ENCODE measurements at places on chromosomes 3 and 15. TPM values are rescaled to one million over a fixed set of nuclear protein-coding genes. Genes with fewer than 3 reads are reported as not detected.

- no peaks in the 10 kb centered on the region for H3K36me3 ChIP-seq
- no peak overlapping the region for H3K27ac ChIP-seq
- no peak overlapping the region for H3K4me3 ChIP-seq
- no peaks in the 10 kb centered on the region for H3K27me3 ChIP-seq
- no peaks in the 10 kb centered on the region for H3K4me1 ChIP-seq
Observed at GRCh38 chr3:189724356-189724755, 93.2 kb downstream of the TP63 start.

DNA sequence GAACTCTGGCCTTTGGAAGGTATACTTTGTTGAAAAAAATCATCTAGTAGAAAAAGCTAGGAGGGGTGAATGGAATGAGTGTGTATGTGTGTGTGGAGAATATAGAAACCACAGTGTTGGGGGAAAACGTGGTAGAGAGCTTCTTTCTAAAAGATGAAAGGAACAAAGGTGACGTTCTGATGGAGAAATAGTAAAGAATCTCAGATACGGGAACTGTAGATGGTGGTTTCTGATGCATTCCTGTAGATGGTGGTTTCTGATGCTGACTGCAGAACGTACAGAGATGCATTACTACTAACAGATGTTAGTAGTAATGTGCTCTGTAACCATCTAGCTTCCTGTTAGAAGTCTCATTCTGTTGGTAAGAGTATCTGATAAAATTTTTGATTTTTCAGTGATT is 60.2 kb downstream of the VPS8 start:
- peak overlapping the region; percentile 36 for H3K27ac ChIP-seq
- peaks cover 5% of the 10 kb centered on the region for H3K4me1 ChIP-seq
- H3K27me3 ChIP-seq, result no peaks in the 10 kb centered on the region
- H3K36me3 ChIP-seq, result peaks cover 10% of the 10 kb centered on the region
- no peak overlapping the region for H3K4me3 ChIP-seq
- DNase-seq, result peak; percentile 4

GRCh38 chr15:69685512-69686452 is 233.2 kb downstream of the RPLP1 start:
- H3K27ac ChIP-seq, result no peak overlapping the region
- no peak overlapping the region for H3K4me3 ChIP-seq
- no peak for DNase-seq
- peaks cover 15% of the 10 kb centered on the region for H3K36me3 ChIP-seq
- peaks cover 10% of the 10 kb centered on the region for H3K4me1 ChIP-seq

- DNase-seq, result no peak
- no peaks in the 10 kb centered on the region for H3K36me3 ChIP-seq
- H3K27ac ChIP-seq, result no peak overlapping the region
- H3K27me3 ChIP-seq, result no peaks in the 10 kb centered on the region
- no peak overlapping the region for H3K4me3 ChIP-seq
- H3K4me1 ChIP-seq, result no peaks in the 10 kb centered on the region
Observed at GRCh38 chr3:23096041-23096440, 107.1 kb upstream of the UBE2E2 start.

GRCh38 chr3:139448104-139448503 is 28.2 kb downstream of the RBP2 start:
- H3K4me3 ChIP-seq, result no peak overlapping the region
- H3K36me3 ChIP-seq, result no peaks in the 10 kb centered on the region
- H3K27ac ChIP-seq, result no peak overlapping the region
- no peaks in the 10 kb centered on the region for H3K27me3 ChIP-seq
- DNase-seq, result no peak

DNA sequence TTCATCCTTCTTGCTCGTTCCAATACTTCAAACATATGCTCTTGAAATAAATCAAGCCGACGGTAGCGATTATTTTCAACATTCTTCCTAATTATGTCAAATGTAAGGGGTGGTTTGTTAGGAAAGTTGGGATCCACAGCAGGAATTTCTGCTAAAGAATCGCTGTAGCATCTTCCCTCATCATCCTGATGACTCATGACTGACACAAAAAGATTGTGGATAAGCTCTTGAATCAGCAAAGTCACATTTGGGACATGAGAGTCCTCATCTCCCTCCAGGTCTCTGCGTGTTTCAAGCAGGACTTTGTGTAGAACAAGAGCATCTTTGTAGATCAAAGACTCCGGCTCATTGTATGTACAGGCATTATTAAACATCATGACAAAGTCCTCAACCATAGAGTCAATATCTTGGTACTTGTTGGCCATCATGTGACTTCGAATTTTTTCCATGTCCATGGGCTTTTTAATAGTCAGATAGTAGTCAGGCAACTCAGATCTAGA is 73.0 kb downstream of the UQCC5 start:
- DNase-seq, result no peak
- H3K27me3 ChIP-seq, result no peaks in the 10 kb centered on the region
- peaks cover 3% of the 10 kb centered on the region for H3K4me1 ChIP-seq
- no peak overlapping the region for H3K27ac ChIP-seq
- no peak overlapping the region for H3K4me3 ChIP-seq

DNA sequence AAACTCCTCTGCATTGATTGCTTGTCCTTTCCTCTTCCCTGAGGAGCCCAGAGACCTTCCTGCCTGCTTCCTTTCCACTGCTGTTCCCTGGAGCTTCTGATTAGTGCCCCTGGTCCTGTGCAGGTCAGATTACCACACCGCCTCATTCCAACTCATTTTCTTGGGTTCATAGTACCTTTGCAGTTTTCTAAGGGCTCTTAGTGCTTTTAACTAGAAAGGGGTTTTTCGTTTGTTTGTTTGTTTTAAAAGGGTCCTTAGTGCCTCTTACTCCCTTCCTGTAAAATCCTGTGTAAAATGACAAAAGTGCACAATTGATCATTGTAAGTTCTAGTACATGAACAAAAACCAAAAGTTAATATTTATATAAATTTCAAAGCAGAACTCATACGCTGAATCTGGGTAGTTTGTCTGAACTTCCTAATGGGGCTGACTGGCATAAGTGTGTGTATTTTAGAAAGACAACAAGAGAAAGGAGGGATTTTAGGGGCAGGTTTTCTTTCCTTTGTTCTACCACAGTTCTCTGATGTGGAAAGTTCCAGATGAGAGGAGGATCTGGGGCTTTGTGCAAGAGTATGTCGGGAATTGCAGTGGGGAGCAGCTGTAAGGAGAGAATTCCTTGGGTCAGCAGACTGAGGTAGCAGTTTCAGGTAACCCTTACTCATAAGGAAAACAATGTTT is 30.6 kb downstream of the SNRK start:
- peak overlapping the region; percentile 55 for H3K27ac ChIP-seq
- no peaks in the 10 kb centered on the region for H3K27me3 ChIP-seq
- H3K4me3 ChIP-seq, result no peak overlapping the region
- H3K36me3 ChIP-seq, result peaks cover 30% of the 10 kb centered on the region
- H3K4me1 ChIP-seq, result peaks cover 74% of the 10 kb centered on the region

DNA sequence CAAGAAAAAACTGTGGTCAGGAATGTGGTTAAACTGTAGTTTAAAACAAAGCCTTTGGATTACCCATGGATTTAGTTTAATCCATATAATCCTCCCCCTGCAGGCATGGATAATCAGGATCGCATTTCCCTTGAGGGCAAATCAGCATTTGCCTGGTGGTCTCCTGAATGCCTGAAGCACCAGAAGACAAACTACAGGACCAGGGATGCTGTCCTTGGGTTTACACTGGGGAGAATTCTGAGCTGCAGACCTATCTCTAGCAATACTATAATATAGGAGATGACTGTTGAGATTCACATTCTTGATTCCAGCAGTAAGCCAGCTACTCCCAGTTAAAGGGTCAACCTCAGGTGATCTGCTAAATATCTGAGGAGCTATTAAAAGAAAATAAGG is 10.6 kb downstream of the PIK3CB start:
- peaks cover 14% of the 10 kb centered on the region for H3K36me3 ChIP-seq
- H3K4me3 ChIP-seq, result no peak overlapping the region
- H3K27ac ChIP-seq, result no peak overlapping the region

- no peak overlapping the region for H3K4me3 ChIP-seq
- H3K27ac ChIP-seq, result no peak overlapping the region
- H3K27me3 ChIP-seq, result no peaks in the 10 kb centered on the region
- peaks cover 39% of the 10 kb centered on the region for H3K4me1 ChIP-seq
Observed at GRCh38 chr3:120070263-120070981, 23.8 kb downstream of the GSK3B start.

DNA sequence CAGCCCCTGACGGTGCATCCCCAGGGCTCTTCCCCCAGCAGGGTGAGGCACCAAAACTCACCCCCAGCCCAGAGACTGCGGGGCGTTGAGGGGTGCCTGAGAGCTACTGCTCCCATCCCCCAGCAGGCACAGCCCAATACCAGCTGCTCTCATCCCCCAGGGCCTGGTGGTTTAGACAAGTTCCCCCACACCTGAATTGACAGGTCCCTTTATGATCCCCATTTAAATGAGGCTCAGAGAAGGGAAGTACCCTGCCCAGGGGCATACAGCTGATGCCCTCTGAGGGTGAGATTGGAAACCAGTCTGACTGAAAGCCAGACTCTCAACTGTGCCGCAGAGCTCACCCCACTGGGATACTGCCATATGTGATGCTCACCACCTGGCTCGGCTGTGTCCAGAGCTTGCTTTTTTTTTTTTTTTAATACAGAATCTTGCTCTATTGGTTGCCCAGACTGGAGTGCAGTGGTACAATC is 20.1 kb downstream of the DUSP7 start:
- H3K27me3 ChIP-seq, result no peaks in the 10 kb centered on the region
- H3K27ac ChIP-seq, result no peak overlapping the region
- DNase-seq, result no peak
- no peaks in the 10 kb centered on the region for H3K36me3 ChIP-seq
- no peaks in the 10 kb centered on the region for H3K4me1 ChIP-seq
- H3K4me3 ChIP-seq, result no peak overlapping the region

DNA sequence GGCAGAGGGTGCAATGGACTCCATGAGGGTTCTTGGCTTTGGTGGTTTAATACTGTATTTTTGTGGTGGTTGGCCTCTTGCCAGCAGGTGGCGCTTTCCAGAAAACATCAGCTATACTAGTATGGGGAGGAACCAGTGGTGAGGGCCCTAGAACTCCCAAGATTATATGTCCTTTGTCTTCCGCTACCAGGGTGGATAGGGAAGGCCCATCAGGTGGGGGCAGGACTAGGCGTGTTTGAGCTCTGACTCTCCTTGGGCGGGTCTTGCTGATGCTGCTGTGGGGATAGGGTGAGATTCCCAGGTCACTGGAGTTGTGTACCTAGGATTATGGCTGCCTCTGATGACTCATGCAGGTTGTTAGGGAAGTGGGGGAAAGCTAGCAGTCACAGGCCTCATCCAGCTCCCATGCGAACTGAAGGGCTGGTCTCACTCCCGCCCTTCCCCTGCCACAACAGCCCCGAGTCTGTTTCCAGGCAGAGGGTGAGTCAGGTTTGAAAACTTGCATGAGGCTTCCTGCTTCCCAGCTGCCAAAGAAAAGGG is 357.7 kb downstream of the OTOL1 start:
- no peak overlapping the region for H3K27ac ChIP-seq
- H3K4me3 ChIP-seq, result no peak overlapping the region
- H3K36me3 ChIP-seq, result no peaks in the 10 kb centered on the region
- no peaks in the 10 kb centered on the region for H3K4me1 ChIP-seq

DNA sequence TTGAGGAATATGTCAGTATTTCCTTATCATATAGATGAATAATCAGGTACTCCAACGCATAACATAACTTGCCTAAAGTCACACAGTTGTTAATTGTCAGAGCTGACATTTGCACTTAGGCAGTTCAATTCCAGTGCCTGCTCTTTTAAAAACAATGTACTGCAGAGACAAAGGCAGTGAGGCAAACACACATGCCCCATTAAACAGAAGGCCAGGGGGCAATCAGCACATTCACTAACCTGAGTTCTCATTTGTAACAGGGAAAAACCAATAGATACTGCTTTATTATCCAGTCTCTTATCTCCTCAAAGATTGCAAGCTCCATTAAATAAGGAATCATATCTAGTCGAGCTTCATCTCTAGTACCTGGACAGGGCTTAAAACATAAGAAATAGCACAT is 1017.4 kb downstream of the SQOR start:
- no peak for DNase-seq
- H3K4me1 ChIP-seq, result no peaks in the 10 kb centered on the region
- H3K36me3 ChIP-seq, result no peaks in the 10 kb centered on the region

- no peak overlapping the region for H3K4me3 ChIP-seq
- H3K4me1 ChIP-seq, result peaks cover 7% of the 10 kb centered on the region
- H3K27ac ChIP-seq, result no peak overlapping the region
- no peak for DNase-seq
- H3K36me3 ChIP-seq, result no peaks in the 10 kb centered on the region
- no peaks in the 10 kb centered on the region for H3K27me3 ChIP-seq
Observed at GRCh38 chr3:187900993-187901755, 155.9 kb upstream of the BCL6 start.

DNA sequence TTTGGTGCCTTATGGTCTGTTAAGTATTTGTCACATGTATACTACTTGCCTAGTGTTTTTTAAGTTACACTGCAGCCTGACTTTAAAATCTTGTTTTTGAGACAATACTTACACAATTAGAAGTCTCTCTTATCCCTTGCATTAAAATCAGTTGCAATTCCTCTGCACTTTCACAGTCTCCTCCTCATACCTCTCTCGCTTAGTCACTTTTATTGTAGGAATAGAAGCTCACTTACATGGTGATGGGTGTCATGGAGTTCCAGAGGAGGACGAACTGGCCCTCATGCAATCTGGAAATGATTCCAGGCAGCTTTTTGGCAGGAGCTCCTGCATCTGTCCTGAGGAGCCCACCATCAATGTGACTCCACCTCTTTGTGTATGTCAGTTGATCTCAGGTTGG is 238.4 kb upstream of the TBC1D5 start:
- H3K27ac ChIP-seq, result no peak overlapping the region
- no peak for DNase-seq
- H3K27me3 ChIP-seq, result peaks cover 6% of the 10 kb centered on the region
- no peaks in the 10 kb centered on the region for H3K36me3 ChIP-seq
- no peak overlapping the region for H3K4me3 ChIP-seq
- no peaks in the 10 kb centered on the region for H3K4me1 ChIP-seq

Gene MCTP2
- total RNA-seq, result 16.2 TPM

Gene LMAN1L
- 0.11 TPM for total RNA-seq

Gene MYO5C
- 1.3 TPM for total RNA-seq

Gene DPPA2
- total RNA-seq, result not detected

Gene CACNA2D2
- 1.6 TPM for total RNA-seq

Gene WDR93
- total RNA-seq, result not detected

Gene ANKRD63
- not detected for total RNA-seq

Data from activated CD8-positive, alpha-beta T cell treated with anti-CD3 and anti-CD28 coated beads for 36 hours (primary cell).